ENCODE measurements at places on chromosomes 13 and 19.
A peak's percentile ranks its signal among the peaks of the same experiment; 100 is the strongest.

DNA sequence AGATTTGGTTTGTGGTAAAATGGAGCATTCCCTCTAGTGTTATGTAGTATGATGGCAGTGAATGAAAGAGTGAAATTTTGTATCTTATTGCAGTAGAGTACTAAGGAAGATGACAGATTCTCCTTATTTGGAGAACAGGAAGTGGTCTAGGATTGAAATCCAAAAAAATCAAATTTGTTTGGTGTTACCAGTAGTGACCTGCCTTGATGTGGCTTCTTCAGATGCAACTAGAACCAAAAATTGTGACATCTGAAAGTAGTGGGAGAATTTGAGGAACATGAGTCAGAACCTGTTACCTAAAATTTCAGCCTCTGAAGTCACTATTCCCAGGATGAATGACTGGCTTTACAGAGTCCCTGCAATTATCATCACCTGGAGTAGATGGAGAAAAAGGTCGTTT, 165.9 kb downstream of the KLF5 start:
- peak; percentile 30 for DNase-seq

- DNase-seq: peak; percentile 2
Measured at GRCh38 chr13:100208626-100209025, 119.7 kb downstream of the PCCA start.

- no peak for DNase-seq
Measured at GRCh38 chr13:87524775-87525174, 146.4 kb upstream of the SLITRK5 start.

- no peak for DNase-seq
Measured at GRCh38 chr13:102779436-102780159, 6.0 kb upstream of the TEX30 start.

DNA sequence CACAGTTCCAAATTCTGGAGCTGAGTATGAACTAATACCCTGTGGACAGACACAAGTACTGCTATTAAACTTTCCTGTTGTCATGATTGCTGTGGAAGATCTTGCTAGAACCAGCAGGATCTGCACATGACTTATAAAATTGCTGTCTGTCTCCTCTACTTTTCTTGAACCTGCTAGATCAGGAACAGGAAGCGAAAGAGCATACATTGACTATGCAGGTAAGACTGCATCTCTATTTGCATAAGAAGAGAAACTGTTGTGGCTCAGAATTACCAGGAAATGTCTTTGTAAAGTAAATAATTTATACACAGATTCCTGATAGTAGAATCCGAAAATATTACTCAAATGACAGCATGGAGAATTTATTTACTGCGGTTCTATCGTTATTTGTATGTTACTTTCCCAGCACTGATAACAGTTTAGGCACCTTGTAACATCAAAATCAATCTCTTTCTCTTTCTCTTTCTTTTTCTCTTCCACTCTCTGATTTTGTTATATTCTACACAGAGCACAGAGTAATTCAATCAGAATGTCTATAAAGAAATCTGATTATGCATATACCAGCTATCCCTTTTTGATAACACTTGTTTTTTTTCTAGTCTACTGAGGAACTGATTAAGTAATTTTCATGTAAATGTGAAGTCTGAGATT, 226.5 kb downstream of the MYO16 start:
- DNase-seq: no peak

DNA sequence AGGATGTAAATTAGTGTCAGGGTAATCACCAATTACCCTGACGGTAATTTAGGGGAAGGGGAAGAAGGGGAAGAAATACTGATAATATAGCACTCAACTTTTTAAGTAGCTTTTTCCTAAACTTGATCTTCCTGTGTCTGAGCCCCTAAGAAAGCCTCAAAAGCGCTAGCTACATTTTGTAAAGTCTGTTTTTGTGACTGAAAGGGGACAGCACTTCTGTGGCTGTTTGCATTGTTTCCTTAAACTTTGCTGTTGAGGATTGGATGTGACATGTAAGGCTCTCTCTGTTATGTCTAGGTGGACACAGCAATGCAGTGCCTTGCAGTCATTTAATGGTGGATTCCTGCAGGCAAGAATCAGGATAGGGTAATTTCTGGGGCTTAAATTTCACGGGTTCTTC, 42.8 kb downstream of the SPATA13 start:
- DNase-seq: no peak

- DNase-seq: no peak
Measured at GRCh38 chr19:49923055-49924003, 5.7 kb upstream of the ATF5 start.

- DNase-seq: no peak
Measured at GRCh38 chr13:73167028-73167820, 108.4 kb downstream of the KLF5 start.

- no peak for DNase-seq
Measured at GRCh38 chr13:111130116-111130508, 15.0 kb downstream of the ARHGEF7 start.

- DNase-seq: peak; percentile 68
Measured at GRCh38 chr19:47284324-47284899, 9.7 kb downstream of the INAFM1 start.

DNA sequence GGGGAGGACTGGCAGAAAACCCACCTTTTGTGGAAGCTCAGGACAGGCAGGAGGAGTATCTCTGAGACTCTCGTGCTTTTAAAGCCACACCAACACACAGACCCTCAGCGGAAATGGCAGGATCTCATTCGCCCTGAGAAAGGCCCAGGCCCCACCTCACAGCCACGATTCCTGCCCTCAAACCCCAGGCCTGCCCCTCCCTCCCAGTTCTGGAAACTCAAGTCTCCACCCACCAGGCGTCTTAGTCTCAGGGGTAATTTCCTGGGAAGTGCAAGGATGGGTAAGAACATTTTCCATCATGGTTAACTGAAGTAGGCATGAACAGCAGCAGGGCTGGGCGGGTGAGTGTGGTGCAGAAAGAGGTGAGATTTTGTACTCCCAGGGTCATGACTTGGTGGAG, 8.0 kb upstream of the PDE4C start:
- no peak for DNase-seq

GRCh38 chr13:99057310-99057975, 79.6 kb upstream of the DOCK9 start:
- DNase-seq: peak; percentile 31

- no peak for DNase-seq
Measured at GRCh38 chr13:99822820-99823219, 148.7 kb downstream of the ZIC5 start.

DNA sequence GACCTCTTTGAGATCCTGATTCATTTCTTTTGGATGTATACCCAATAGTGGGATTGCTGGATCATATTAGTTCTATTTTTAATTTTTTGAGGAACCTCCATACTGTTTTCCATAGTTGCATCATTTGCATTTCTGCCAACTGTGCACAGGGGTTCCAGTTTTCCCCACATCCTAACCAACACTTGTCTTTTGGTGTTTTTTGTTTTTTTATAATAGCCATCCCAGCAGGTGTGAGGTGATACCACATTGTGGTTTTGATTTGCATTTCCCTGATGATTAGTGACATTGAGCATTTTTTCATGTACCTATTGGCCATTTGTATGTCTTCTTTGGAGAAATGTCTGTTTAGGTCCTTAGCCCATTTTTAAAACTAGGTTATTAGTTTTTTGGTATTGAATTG, 18.8 kb upstream of the GPR183 start:
- no peak for DNase-seq

- DNase-seq: no peak
Measured at GRCh38 chr19:51811344-51811743, 16.4 kb downstream of the FPR3 start.

DNA sequence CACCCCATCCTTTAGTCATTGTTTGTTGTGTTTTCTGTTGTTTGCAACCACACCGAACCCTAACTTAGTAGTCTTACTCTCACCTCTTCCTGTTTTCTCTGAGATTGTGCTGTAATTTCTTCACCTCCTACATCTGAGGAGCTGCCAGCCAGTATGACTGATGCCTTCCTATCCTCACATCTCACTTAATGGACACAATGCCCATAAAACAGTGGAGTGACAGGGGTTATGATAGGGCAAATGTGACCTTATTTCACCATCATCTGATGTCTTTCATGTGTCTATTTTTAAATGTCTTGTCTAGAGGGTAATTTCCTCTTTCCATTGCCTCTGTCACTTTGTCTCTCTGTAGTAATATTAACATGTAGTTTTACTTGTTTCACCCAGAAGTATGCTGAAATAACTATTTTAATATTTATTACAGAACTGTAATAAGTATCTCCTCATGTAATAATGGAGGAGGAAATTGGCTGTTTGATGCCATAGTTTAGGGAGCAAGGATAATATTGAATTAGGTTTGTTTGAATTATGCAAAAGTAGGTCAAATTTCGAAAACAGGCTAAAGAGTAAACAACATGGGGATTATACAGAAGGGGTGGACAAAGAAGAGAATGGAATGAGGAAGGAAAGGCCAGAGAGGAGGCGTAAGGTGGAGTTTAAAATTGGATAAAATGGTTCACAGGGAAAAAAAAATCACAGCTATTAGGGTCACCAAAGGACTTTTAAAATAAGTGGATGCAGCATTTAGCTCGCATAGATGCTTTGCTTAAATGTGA, 103.5 kb upstream of the SPRY2 start:
- DNase-seq: no peak

GRCh38 chr13:51355217-51355616, 15.7 kb downstream of the SERPINE3 start:
- DNase-seq: no peak

DNA sequence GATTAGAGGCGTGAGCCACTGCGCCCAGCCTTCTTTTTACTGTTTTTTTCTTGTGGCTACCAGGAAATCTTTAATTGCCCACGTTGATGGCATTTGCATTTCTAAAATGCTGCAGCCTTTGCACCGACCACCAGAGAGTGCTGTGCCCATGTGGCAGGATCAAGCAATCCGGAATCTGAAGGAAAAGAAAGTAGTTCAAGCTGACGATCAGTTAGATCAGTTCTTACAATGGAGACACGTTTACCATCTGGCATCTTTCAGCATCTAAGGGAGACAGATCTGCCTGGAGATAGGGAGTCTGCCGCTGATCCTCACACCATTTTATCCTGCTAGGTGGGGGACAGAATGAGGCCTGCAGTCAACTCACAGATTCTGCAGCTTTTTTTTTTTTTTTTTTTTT, 19.9 kb downstream of the TINCR start:
- peak; percentile 51 for DNase-seq

GRCh38 chr13:30074431-30074830, 224.0 kb upstream of the UBL3 start:
- DNase-seq: no peak

GRCh38 chr13:82879921-82880320, 1002.4 kb downstream of the SLITRK1 start:
- no peak for DNase-seq

GRCh38 chr13:35723821-35724220, 247.3 kb upstream of the MAB21L1 start:
- peak; percentile 34 for DNase-seq

DNA sequence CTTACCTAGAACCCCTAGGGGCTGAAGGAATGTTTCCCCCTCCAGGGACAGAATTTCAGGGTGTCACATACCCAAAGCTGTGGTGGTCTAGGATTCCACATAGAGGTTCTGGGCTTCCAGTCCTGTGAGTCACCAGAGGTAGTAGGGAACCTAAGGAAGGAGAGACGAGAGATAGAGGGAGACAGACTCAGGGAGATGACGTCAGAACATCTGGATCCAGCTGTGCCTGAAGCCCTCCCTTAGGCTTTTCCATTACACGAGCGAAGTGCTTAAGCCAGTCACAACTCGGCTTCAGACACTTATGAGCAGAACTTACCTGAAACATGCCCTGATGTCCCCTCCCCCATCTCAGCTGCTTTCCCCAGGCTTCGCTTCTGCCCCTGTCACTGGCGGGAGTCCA, 11.8 kb upstream of the SELENOW start:
- no peak for DNase-seq

- DNase-seq: no peak
Measured at GRCh38 chr13:21938636-21939035, 267.8 kb downstream of the FGF9 start.

DNA sequence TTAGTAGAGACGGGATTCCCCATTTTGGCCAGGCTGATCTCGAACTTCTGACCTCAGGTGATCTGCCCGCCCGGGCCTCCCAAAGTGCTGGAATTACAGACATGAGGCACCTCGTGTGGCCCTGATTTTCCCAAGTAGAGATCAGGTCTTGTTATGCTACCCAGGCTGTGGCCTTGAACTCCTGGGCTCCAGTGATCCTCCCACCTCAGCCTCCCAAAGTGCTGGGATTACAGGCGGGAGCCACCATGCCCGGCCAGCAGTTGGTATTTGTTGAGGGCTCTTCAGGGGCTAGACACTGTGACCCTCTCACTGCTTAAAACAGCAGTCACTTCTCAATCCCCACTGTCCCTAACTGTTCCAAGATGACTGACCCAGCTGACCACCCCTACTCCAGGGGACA, 8.5 kb upstream of the ELAVL3 start:
- no peak for DNase-seq

GRCh38 chr13:105341256-105341655, 1194.2 kb downstream of the EFNB2 start:
- no peak for DNase-seq

DNA sequence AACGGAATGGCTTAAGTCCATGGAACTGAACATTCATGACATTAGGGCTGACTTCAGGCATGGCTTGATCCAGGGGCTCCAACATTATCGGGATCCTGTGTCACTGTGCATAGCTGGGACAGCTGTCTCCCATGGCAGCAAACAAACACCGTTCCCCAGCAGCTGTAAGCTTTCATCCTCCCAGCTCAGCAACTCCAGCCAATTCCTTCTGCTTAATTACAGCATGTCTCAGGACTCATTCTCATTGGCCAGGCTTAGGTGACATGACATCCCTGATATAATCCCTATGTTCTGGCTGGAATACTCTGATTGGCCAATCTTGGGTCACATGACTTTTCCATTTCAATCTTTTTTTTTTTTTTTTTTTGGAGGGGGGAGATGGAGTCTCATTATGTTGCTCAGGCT, 10.9 kb upstream of the TLE5 start:
- peak; percentile 68 for DNase-seq

- DNase-seq: peak; percentile 31
Measured at GRCh38 chr13:112968910-112969691, at the start of gene MCF2L. Gene MCF2L, plus strand, starts transcription at chr13:112969214. Its CDS starts 166 bp downstream, at chr13:112969380.

DNA sequence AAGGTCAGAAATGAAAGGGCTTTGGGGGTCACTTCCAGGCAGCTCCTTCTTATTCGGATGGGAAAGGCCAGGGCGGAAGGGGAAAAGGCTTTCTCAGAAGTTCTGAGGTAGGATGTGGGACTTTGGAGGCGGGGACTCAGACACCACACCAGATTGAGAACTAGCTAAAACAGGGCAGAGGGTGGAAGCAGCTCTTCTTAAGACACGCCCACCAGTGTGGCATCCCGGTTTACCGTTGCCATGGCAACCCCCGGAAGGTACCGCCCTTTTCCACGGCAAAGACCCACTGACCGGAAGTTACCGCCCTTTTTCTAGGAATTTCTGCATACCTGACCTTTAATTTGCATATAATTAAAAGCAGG, 3.8 kb upstream of the LILRA5 start:
- no peak for DNase-seq

GRCh38 chr13:69999875-70000274, 107.8 kb upstream of the ATXN8OS start:
- no peak for DNase-seq

GRCh38 chr19:14091813-14092462, 1.4 kb upstream of the SAMD1 start:
- DNase-seq: no peak

- DNase-seq: no peak
Measured at GRCh38 chr19:30358821-30359580, 13.2 kb upstream of the ZNF536 start.

GRCh38 chr13:105982219-105982930, 553.1 kb downstream of the EFNB2 start:
- DNase-seq: no peak

All from IMR-90 (cell line).